ENCODE measurements at places on chromosomes 12 and 14. TPM values are rescaled to one million over a fixed set of nuclear protein-coding genes. Genes with fewer than 3 reads are reported as not detected.

CIROP gene
- total RNA-seq = not detected

DNA sequence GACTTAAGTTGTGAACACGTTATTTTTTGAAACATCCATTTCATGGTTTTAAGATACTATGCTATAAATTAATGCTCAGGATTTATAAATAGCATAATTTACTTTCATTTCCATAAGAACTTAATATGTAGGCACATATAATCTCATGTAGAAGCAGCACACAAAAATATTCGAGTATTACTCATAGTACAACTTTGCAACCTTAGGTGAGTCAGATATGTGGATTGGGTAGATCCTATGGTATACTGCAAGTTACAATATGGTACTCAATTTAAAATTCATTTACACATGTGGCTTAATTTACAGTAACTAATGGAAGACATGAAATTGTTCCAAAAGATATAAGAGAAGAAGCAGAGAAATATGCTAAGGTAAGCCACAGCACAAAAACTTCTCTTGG, 26.0 kb downstream of the PSMA3 start:
- DNase-seq = no peak

BEST3 gene
- 0.82 TPM for total RNA-seq

DNA sequence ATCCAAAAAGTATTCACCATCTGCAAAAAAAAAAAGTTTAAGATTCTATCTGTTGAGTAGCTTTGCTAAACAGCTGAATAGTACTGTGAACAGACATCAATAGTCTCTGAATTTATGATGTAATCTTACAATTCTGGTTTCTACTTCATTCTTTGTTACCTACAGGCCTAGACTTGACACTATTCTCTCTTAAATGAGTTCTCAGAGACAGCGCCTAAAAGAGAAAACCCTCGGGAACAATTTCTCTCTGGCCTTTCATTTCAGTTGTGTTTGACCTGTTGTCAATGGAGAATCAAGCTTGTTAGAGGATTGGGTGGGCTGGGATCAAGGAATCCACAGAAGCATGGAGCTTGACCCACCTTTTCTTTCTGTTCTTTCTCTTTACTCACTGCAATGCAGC, 5.9 kb upstream of the TWF1 start:
- no peak for DNase-seq

GRCh38 chr12:53103860-53104305, 597 bp downstream of the SOAT2 start:
- DNase-seq = no peak

PIWIL1 gene
- not detected for total RNA-seq

DNA sequence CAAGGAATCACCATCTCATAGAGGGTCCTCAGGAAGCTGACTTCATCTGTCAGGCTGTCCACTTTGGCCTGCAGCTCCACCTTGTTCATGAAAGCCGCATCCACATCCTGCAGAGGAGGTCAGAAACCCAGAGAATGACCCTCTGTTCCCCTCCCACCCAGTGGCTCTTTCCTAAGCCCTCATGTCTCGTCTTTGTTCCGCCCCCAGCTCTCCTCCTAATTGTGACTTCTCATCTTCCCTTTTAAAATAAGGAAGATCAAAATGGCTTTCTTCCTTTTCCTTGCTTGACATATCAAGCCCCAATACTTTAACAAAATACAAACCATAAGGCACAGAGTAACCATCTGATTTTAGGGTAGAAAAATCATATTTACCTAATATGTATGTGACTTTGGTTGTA, 4.4 kb downstream of the KRT76 start:
- no peak for DNase-seq

DNA sequence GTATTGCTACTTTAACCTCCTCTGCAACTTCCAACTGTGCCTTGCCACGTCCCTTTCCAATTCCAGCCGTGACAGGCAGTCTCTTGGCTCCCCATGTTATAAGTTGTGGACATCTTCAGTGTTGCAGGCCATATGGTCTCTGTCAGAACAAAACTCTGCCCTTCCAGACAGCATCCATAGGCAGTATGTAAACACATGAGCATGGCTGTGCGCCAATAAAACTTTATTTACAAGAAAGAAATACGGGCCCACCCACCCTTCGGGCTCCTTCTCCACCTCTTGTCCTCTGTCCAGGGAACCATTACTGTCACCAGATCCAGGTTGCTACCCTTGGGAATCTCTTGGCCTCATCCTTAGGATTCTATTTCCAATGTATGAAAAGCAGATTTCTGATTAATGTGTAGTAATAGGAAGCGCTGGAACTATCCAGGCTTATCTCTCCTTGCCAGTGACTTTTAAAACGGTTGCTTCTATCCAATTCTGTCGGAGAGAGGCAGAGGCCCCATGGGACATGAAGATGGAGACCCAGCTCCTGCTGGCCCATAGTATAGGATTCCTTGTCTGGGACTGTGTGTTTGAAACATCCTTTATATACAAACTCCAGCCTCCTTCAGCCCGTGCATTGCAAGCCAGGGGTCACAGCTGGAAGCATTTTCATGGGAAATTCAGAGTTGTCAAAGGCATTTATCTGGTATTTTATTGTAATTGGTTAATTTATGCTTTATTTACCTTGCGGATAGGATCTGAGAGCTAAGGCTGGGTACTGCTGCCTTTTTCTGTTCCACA, 114.4 kb downstream of the ZNF664 start:
- no peak for DNase-seq

AQP2 gene
- not detected for total RNA-seq

- DNase-seq = no peak
Measured at GRCh38 chr12:24411948-24412347, 462.5 kb upstream of the SOX5 start.

All from glomerular endothelial cell (primary cell).